Activated naive CD8-positive, alpha-beta T cell treated with anti-CD3 and anti-CD28 coated beads, Interleukin-2, amount 50 U/mL, for 24 hours (primary cell): ENCODE measurements at places on chromosomes 12 and 14.

GRCh38 chr12:124071075-124071443 is 98.0 kb downstream of the ZNF664 start:
- no peak for DNase-seq

GRCh38 chr12:47648056-47648579 is 57.7 kb downstream of the RPAP3 start:
- no peak for DNase-seq

DNA sequence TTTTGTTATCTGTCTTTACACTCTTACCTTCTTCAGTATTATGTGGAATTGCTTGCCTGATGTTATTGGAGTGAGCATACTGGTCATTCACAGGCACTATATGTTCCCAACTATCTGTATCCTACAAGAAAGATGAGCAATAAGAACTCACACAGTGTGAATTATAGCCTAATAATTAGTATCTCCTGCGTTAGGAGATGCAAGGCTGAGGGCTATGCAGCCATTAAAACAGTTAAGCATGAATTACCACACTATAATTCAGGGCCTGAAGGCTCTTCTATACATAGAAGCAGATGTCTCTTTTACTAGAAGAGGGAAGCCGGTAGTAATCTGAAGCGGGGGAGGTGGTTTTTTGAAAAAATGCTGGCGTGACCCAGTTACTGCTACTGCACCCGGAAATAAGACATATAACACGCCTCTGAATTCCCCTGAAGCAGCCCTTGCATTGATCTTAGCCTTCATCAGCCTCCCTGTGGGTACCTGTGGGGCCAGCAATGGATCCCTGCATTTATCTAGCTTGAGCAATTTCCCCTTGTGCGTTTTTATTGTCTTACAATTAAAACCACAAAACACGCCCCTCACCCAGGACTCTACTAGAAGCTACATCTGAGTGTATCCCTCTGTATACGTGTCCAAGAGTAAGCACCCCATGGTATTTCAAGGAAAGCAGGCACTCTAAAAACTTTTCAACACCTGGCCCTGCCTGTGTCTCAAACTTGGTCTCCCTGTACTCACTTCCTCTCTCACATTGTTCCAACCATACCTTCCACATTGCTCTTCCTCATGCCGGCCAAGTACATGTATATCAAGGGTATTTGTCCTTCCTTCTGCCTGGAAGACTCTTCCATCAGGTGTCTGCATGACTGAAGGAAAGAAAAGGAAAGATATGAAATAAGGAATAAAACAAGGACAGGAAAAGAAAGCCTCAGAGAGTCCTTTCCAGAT is 210.9 kb upstream of the ARID2 start:
- DNase-seq: peak; percentile 27

- DNase-seq: no peak
Observed at GRCh38 chr12:127980585-127980984, 286.4 kb upstream of the TMEM132C start.

DNA sequence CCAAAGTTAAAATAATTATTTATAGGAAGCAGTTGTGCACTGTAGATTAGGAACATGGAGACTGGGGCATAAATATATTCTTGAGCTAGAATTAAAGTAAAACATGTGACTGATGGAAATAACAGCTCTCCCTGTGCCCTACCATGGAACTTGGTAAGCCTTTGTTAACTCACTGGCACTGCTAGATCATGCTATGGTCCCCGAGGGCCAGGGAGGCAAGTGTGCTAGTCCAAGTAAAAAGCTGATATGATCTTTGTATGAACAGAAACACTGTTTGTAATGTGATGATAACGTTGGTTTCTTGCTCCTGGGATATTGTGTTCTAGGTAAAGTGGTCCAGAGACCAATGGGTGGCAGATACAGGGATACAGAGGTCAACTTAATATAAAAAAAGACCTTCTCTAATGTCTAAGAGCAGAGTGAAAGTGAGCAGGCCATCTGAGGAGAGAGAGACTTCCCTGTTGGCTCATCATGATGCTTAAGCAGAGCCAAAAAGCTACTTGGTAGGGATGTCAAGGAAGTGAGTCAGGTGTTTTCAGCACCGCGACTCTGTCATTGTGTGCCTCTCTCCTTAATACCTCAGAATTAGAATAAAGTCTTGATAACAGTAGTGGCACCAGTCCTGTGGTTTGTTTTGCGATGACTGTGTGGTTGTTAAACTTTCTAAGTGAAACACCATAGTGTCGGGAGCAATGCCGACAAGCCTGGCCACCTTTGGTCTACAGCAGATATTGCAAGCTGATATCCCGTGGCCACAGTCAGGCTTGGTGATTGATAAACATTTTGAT is 27.6 kb downstream of the BICD1 start:
- DNase-seq: peak; percentile 56

- DNase-seq: no peak
Observed at GRCh38 chr12:7144414-7145120, 14.4 kb downstream of the CLSTN3 start.

DNA sequence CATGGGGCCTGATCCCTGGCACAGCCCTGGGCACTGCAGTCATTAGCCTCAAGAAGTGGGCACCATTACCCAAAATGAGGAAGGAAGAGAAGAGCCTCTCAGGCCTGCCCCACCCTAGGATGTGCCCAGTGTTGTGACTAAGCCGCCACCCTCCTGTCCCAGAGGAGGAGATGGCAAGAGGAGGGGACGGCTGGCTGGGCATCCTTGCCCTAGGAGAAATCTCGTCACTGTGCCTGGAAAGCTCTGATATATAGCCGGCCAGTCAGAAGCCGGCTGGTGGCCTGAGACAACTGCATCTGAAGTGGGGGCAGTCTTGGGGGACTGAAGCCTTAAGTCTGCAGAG is 115.2 kb downstream of the LGMN start:
- DNase-seq: no peak

GRCh38 chr14:94008234-94008633 is 11.1 kb downstream of the CCDC197 start:
- DNase-seq: no peak

GRCh38 chr12:2773199-2773875 is 21.4 kb upstream of the FKBP4 start:
- no peak for DNase-seq

DNA sequence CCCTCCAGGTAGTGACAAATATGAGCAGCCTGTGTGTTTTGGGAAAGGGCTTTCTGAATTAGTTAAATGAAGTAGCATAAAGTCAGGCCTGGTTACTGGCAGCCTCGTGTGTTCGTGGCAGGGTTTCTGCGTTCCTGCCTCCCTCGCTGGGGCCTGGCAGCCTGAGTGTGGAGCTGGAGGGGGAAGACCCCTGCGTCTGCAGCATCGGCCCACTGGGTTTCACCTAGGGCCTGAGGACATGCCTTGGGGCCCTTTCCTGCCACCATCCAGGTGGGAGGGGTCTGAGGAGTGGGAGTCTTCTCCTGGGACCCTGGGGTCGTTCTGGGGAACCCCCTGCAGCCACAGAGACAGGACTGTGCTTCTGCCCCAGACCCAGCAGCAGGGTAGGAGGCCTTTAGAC is 20.4 kb upstream of the AMN start:
- no peak for DNase-seq

DNA sequence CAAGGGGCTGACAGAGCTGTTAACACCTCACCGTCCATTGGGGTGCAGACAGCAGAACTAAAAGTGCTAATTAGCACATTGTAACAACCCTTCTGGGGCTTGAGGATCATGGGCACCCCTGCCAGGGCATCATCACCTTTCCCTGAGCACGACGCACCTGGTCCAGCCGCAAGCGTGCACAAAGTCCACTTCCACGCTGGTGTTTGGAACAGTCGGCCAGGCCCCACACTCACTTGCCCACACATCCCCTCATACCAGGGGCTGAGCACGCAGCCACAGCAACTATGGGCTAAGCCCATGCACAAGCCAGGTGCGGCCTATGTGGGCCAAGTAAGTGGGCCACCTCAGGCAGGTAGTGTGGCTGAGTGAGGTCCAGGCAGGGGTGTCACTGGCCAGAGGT is 148.7 kb downstream of the CCDC59 start:
- DNase-seq: no peak

DNA sequence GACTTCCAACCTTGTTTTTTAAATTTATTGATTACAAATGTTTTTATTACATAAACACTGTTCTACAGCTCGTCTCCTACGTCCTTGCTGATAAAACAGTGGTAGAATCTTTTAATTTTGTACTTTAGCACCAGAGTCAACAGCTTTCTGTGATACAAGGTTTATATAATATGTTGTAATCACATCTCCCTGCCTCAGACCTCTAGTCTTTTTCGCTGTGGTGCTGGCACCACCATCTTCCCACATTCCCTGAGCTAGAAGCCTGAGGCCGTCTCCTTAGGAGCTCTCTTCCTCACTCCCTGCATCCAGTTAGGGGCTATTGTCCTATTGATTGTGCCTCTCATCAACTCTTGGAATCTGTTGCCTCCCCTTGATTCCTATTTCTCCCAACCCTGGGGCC is 17.1 kb downstream of the MTHFD1 start:
- DNase-seq: no peak

GRCh38 chr12:88677464-88677863 is 97.2 kb upstream of the KITLG start:
- no peak for DNase-seq

DNA sequence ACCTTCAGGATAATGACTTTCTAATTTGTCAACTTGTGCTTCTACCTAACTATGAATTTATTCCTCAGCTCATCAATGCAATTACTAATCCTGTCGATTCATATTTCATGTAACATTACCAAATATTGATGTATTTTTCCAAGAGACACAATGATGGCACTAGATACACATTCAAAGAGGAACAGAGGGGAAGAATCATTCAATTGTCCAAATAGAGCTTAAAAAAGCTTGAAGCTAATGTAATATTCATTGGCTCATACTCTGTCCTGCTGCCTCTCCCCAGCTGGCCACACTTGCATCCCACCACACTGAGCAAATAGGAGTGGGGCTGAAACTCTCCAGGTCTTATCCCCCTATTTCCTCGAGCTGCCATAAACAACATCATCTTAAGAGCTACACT is 9.3 kb downstream of the TESPA1 start:
- no peak for DNase-seq

DNA sequence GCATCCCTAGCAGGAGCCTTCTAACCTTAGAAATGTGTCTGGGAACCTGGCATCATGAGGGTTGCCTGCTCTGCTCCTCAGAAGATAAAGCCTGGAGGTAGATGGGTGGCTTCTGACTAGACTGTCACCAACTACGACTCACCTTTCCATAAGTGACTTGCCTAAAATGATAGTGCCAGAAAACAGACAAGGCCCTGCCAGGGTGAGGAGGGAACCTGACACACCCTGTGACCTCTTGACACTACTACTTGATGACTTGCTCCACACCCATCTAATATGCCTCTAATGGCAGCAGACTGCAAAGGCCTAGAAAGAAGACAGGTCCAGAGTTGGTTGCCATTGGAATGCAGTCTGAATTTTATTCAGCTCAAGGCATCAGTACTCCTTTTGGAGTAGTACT is 9.4 kb downstream of the RNF41 start:
- no peak for DNase-seq

DNA sequence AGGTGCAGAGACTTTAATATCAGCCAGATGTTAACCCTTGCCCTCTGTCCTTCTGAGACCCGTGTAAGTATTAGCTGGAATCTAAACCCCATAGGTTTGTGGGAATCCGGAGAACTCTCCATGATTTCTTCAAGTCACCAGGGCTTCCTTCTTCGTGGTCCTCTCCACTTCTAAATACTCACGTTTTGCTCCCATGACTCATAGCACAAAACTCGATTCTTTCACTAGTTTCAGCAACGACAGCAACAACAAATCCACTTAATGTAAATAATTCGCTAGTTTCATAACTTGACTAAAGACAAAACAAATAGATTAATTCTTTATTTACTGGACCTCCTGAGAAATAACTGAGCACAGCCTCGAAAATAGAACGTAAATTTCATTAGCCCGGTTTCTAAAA is 4.4 kb upstream of the CLEC2A start:
- DNase-seq: no peak

GRCh38 chr12:98754095-98754494 is 109.0 kb downstream of the APAF1 start:
- peak; percentile 14 for DNase-seq

- no peak for DNase-seq
Observed at GRCh38 chr12:114450019-114450418, 44.1 kb upstream of the TBX5 start.

DNA sequence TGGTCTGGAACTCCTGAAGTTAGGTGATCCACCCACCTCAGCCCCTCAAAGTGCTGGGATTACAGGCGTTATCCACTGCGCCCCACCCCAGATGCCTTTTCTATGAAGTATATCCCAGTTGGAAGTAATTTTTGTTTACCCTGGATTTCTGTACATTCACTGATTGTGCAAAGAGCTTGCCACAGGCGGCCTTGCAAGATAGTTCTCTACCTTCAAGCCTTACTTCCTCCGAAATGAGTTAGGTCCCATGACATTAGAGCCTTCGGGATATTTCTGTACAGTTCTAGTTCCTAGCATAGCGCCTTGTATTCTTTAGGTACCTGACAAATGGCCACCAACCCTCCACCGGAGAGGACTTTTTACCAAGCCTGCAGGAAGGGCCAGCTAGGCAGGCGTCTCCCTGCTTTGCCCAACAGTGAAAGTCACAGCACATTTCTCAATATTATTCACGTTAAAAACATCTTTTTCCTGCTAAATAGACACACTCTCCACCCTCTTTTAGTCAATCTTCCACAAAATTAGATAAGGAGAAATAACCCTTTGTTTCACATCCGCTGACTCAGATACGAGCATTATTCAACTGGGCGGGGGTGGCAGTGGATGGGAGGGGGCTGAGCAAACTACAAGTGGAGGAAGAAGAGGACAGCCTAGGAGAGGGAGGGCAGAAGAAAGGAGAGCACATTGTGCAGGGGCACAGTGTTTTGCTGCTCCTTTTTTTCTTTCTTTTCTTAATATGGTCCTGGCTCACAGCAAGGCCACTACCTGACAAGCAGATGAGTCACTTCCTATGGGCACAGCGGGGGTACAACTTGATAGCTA is 40.0 kb upstream of the CAPRIN2 start:
- DNase-seq: no peak

GRCh38 chr12:27179400-27180214 is 64.5 kb upstream of the STK38L start:
- peak; percentile 21 for DNase-seq

DNA sequence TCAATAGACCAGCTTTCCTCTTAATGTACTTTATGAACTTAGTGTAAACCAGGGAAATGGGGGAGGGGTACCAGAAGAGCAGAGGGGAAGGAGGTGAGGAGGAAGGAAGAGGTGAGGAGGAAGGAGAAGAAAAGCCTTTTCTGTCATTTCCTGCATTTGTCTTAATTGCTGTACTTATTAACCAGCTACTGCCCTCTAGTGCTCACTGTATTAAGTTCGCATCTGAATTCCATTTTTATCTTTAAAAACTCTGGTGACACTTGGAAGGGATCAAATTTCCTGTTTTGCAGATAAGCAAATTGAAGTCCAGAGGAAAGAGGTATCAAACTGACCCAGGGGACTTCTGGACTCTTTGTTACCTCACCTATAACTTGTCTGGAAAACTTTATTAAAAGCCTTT is 22.2 kb downstream of the MANSC1 start:
- no peak for DNase-seq
